ENCODE measurements at places on chromosomes 3 and 15.

DNA sequence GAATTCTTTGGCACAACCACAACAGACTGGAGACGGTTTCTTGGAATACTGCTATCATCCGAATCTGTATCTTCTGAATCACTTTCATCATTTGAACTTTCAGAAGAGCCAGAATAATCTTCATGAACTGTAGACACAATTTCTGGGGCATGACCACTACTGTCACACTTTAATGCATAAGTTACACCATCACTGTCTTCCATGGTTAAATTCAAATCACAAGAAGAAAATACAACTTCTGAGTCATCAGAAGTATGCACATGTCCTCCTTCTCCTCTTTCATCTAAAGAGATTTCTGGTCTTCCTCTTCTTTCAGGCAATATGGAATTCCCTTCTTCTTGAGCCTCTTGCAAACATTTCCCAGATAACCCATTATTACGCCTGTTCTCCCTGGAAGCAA is 42.5 kb downstream of the SETD2 start:
- DNase-seq = no peak

GRCh38 chr3:8767667-8768363 is 1.6 kb downstream of the OXTR start:
- no peak for DNase-seq

DNA sequence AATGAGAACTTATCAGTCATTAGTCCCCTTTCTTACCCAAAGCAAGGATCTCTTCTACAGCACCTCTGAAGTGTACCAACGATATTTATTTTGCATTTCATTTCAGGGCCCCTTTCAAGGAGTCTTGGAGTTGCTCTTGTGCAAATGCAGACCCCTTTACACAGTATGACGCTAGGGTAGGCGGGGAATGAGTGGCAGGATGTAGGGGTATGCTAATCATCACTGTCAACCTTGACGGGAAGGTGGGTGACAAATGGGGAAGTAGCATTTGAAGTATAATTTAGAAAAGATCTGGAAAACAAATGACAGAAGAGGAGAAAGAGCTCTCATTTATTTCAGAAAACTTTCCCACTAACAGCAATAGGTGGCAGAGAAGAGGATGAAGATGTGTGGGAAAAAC is 94.4 kb downstream of the LRRN1 start:
- no peak for DNase-seq

GRCh38 chr3:189941679-189942078 is 179.0 kb downstream of the P3H2 start:
- DNase-seq = no peak

DNA sequence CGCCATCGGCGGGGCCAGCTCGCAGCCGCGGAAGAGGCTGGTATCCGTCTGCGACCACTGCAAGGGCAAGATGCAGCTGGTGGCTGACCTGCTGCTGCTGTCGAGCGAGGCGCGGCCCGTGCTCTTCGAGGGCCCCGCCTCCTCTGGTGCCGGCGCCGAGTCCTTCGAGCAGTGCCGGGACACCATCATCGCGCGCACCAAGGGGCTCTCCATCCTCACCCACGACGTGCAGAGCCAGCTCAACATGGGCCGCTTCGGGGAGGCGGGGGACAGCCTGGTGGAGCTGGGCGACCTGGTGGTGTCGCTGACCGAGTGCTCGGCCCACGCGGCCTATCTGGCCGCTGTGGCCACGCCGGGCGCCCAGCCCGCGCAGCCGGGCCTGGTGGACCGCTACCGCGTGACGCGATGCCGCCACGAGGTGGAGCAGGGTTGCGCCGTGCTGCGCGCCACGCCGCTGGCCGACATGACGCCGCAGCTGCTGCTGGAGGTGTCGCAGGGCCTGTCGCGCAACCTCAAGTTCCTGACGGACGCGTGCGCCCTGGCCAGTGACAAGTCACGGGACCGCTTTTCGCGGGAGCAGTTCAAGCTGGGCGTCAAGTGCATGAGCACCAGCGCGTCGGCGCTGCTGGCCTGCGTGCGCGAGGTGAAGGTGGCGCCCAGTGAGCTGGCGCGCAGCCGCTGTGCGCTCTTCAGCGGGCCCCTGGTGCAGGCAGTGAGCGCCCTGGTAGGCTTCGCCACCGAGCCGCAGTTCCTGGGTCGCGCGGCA is 1.8 kb downstream of the TLNRD1 start:
- DNase-seq = no peak

DNA sequence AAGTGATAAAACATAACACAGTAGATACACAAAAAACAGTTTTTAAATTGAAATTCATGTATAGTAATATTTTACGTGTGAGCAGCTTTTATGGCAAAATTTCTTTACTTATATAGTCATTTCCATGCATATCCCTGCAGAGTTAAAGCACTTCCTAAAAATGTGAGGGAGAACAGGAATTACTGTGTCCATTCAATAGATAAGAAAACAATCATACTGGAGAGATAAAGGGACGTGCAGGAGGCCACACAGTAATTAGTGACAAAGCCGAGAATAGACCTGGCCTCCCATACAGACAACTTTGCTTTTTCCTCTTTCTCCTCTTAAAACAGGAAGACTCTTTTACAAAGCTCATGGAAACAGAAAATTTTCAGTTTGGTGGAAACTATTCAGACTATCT is 247.5 kb downstream of the CDIN1 start:
- DNase-seq = no peak

GRCh38 chr15:50996641-50997040 is 88.2 kb downstream of the AP4E1 start:
- no peak for DNase-seq

- no peak for DNase-seq
Measured at GRCh38 chr3:48404440-48405342, 25.2 kb downstream of the PLXNB1 start.

DNA sequence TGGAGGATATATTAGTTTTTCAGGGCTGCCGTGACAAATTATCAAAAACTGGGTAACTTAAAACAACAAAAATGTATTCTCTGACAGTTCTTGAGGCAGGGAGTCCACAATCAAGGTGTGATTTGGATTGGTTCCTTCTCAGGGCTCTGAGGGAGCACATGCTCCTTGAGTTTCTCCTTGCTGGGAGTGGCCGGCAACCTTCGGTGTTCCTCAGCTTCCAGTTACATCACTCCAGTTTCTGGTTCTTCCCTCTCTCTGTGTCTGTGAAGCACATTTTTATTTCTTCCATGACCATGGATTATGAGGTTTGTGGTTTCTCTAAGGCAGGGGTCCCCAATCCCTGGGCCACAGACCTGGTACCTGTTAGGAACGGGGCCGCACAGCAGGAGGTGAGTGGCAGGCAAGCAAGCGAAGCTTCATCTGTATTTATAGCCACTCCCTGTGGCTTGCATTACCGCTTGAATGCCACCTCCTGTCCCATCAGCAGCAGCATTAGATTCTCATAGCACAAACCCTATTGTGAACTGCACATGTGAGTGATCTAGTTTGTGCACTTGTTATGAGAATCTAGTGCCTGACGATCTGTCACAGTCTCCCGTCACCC is 24.3 kb downstream of the LRRC28 start:
- DNase-seq = no peak
